Vagina (tissue), 2 donors: ENCODE measurements at places on chromosomes 1 and 21.

GRCh38 chr1:153493343-153493960 is 33.0 kb upstream of the S100A7 start:
- DNase-seq = no peak

DNA sequence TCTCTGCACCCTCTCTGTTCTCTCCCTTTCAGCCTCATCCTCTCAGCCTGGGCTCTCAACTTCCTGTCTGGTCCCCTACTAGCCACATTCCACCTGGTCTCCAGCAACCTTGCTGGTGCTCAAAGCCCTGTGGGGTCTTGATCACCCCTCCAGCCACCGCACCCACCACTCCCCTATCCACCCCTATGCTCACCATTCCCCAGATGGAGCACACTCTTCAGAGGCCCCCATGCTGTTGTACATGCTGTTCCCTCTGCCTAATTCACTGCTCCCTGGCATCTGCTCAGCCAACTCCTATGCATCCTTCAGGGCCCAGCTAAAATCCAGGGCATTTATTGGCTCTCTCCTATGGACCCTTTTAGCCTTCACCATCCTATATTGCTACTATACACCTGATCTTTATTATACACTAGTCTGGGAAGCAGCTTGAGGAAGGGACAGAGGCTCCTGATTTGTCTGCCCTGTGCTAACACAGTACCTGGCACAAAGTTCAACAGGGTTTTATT is 81.0 kb downstream of the GLIS1 start:
- no peak for DNase-seq

DNA sequence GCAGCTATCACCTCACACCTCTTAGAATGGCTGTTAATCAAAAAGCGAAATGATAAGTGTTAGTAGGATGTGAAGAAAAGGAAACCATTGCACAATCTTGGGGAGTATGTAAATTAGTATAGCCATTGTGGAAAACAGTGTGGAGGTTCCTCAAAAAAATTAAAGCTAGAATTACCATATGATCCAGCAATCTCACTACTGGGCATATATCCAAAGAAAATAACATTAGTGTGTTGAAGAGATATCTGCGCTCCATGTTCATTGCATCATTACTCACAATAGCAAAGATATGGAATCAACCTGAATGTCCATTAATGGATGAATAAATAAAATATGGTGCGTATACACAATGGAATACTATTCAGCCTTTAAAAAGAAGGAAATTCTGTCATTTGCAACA is 68.9 kb downstream of the SNRPE start:
- DNase-seq = no peak

- DNase-seq = no peak
These were observed 378.8 kb downstream of the USP25 start for GRCh38 chr21:16108561-16109075.

DNA sequence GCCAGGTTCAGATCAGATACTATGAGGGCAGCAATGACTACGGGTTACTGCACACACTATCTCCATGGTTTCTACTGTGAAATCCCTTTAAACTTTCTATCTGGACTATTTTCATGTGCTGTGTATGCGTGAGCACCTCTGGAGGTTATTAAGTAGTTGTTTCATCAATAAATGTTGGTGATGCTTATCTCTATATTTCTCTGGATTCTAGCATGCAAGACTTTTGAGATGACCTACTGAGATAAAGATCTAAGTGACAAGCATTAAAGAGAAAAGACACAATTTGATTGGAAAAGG is 194.0 kb downstream of the NRIP1 start:
- DNase-seq = no peak

- DNase-seq = no peak
These were observed 8.9 kb downstream of the CD101 start for GRCh38 chr1:117010310-117010969.

DNA sequence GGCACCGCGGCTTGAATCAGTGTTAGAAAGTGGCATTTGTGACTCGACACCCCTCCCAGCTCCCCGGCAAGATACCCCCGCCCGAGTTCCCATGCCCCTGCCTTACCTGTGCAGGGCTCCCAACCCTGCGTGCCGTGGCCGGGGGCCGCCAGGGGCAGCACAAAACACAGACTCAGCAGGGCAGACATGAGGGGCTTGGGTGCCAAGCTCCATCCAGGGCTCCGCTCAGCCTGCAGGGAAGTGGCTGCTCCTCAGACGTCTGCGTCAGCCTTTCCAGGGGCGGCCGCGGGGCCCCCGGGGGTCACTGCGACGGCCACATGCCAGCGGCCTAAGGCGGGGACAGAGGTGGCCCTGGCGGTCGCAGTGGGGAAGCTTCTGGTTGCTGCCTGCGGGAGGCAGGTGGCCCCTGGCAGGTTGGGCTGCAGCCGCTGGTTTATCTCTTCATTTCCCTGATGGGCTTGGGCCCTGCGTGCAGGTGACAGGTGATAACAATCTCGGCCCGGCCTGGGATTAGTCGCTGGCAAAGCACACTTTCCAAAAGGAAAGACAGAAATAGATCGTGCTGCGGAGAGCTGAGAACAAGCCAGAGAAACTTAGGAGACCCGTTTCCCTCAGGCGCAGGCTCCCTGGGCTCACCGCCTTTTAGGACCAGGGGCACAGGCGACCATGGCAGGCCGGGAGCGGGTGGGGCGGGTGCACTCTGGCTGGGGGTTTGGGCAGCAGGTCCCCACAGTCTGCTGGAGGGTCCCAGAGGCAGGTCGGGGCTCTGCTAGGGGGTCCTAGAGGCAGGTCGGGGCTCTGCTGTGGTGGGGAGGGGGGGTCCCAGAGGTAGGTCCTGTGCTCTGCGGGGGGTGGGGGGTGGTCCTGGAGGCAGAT is at the start of gene TSPEAR:
Gene TSPEAR (minus strand): TSS at position 246 of the 876 bp plus-strand sequence. CDS start 58 bp downstream, at position 188.
- DNase-seq = peak; percentile 93

GRCh38 chr21:42089093-42089631 is 18.0 kb downstream of the UMODL1 start:
- no peak for DNase-seq

- DNase-seq = no peak
These were observed 22.5 kb upstream of the SIKE1 start for GRCh38 chr1:114803001-114803400.

GRCh38 chr21:17602874-17603273 is 9.8 kb downstream of the BTG3 start:
- DNase-seq = no peak

DNA sequence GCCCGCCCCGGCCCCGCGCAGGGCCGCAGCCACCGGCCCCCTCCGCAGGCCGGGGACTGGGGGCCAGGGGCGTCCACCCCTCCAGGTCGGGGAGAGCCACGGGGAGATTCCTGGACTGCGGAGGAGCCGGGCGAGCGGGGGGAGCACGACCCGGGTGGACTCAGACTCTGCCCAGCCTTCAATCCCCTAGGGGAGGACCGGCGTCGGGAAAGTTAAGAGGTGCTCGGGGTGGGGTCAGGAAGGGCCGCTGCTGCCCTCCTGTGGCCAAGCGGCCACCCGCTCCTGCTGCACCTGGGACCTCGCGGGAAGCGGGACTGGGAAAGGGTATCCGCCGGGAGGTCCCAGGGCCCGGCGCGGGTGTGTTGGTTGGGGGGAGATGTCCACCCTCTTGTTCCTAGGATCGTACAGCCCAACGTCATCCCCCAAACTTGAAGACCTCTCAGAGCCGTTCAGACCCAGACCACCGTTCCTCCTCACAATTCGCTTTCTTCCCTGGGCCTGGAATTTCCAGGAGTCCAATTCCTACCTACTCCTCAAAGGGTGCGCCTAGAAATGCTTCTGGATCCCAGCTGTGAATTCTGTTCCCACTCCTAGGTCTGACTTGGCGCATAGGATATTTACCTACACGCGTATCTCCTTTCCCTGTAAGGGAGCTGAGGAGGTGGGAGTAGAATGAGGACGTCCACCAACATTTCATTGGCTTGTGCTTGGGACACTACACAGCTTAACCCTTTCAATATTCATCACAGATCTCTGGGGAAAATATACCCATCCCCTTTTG is 484 bp upstream of the RHOC start:
- DNase-seq = no peak

DNA sequence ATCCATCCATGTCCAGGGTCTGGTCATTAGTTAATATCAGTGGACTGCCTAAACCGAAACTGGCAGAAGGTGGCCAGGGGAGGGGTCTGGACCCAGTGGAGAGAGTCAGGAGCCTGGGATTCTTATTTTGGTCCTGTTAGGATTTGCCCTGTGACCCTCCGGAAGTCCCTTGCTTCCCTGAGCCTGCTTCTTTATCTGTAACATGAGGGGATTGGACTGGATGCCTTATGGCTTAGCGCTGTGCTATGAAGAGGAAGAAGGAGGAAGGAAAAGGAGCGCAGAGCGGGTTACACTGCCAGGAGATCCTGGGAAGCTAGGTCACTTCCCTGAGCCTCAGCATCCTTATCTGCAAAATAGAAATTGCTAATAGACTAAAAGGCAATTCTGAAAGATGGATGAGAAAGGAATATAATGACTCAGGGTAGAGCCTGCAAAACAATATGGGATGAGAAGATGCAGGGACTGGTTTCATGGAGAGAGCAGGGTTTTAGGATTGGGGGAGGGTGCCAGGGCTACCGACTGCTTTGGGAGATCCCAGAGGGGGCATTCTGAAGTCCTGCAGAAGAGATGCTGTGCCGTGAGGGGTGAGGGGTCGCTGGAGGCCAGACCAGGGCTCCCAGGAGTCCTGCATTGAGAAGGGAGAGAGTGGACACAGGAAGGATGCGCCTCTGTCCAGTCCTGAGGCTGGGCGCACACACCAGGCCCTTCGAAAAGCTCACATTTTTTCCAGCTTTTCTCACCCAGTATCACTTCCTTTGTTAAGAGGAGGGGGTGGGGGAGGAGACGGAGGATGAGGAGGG is 460 bp upstream of the ADORA1 start:
- DNase-seq = peak; percentile 83

DNA sequence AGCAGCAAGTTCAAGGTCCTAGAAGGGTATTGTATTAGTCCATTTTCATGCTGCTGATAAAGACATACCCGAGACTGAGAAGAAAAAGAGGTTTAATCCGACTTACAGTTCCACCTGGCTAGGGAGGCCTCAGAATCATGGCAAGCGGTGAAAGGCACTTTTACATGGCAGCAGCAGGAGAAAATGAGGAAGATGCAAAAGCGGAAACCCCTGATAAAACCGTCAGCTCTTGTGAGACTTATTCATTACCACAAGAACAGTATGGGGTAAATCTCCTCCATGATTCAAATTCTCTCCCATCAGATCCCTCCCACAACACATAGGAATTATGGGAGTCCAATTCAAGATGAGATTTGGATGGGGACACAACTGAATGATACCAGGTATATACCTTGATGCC is 409.5 kb downstream of the NTNG1 start:
- no peak for DNase-seq

GRCh38 chr1:180785291-180785690 is 127.4 kb upstream of the KIAA1614 start:
- DNase-seq = no peak

DNA sequence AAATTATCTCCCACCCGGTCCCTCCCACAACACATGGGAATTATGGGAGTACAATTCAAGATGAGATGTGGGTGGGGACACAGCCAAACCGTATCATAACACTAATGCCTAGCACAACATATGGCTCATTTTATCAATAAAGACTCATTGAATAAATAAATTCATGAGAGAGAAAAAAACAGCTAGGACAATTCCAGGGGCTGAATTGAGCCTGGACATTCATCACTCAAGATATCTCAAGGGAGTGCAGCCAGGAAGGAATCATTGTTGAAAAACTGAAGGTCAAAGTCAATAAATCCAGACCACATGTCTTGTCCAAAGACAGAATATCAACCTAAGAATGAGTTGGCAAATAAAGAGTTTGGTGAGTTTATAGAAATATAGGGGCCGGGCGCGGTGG is 644.1 kb downstream of the PLPP3 start:
- no peak for DNase-seq

GRCh38 chr1:170369417-170369816 is 162.5 kb upstream of the GORAB start:
- DNase-seq = no peak

- DNase-seq = no peak
These were observed 662.9 kb downstream of the PLPP3 start for GRCh38 chr1:55916481-55916880.

GRCh38 chr1:25657121-25657882 is 40.7 kb downstream of the MAN1C1 start:
- DNase-seq = no peak
